ENCODE measurements at places on chromosomes 13 and 19.
A peak's percentile ranks its signal among the peaks of the same experiment; 100 is the strongest.

- DNase-seq, result peak; percentile 72
Measured at GRCh38 chr19:13842291-13843103, 34.4 kb upstream of the NANOS3 start.

GRCh38 chr13:90838317-90838960 lies 509.0 kb upstream of the MIR17HG start:
- no peak for DNase-seq

DNA sequence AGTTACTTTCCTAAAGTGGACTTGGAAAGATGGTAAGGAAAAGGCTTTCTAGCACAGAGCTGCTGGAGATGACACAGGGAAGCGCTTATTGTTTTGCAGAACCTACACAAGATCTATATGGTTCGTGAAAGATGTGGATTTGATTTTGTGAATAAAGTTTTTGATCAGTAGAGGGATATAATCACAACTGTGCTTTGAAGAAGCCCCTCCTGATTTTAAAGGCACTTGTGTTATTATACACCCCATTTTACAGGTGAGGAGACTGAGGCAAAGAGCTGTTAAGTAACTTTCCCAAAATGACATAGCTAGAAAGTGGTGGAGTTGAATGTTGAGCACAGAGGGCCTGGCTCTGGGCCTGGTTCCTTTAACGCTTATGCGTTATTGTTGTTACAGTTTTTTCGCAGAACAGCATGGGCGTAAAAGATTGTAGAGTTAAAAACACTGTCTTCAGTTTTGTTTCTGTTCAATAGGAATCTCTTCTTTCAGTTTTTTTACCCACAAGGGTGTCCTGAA lies 1.4 kb downstream of the TDRD3 start:
- DNase-seq, result no peak

- no peak for DNase-seq
Measured at GRCh38 chr13:87524775-87525174, 146.4 kb upstream of the SLITRK5 start.

GRCh38 chr19:12628040-12629022 lies 17.6 kb downstream of the ZNF791 start:
- no peak for DNase-seq

- no peak for DNase-seq
Measured at GRCh38 chr13:23672616-23673015, 102.4 kb downstream of the TNFRSF19 start.

GRCh38 chr19:43667126-43667875 lies 2.7 kb downstream of the PLAUR start:
- DNase-seq, result no peak

Data from activated naive CD4-positive, alpha-beta T cell treated with Interleukin-2 at 50 U/mL for 16 hours (primary cell).